ENCODE measurements at places on chromosomes 3 and 15. TPM values are rescaled to one million over a fixed set of nuclear protein-coding genes. Genes with fewer than 3 reads are reported as not detected.

The ATP13A4 gene
- total RNA-seq, result 0.09 TPM

The SLC6A11 gene
- total RNA-seq, result not detected

The ATP13A5 gene
- not detected for total RNA-seq

The CCDC50 gene
- 208 TPM for total RNA-seq

The ASB14 gene
- total RNA-seq, result not detected

The ANKRD63 gene
- 0.09 TPM for total RNA-seq

The OIP5 gene
- total RNA-seq, result 8.3 TPM

The SLC12A1 gene
- total RNA-seq, result not detected

The VIPR1 gene
- 1.8 TPM for total RNA-seq

The GABRR3 gene
- not detected for total RNA-seq

The CATSPER2 gene
- 1.6 TPM for total RNA-seq

The RLBP1 gene
- not detected for total RNA-seq

The PP2D1 gene
- not detected for total RNA-seq

The SERPINI2 gene
- total RNA-seq, result not detected

The P2RY1 gene
- 1.5 TPM for total RNA-seq

The CLDN11 gene
- 277 TPM for total RNA-seq

The RHOV gene
- under 0.01 TPM for total RNA-seq

The STARD5 gene
- 0.36 TPM for total RNA-seq

The FBXL2 gene
- 13.7 TPM for total RNA-seq

The GPR62 gene
- under 0.01 TPM for total RNA-seq

The SLC27A2 gene
- not detected for total RNA-seq

The STAB1 gene
- total RNA-seq, result 278 TPM

The WDR93 gene
- total RNA-seq, result under 0.01 TPM

The GREM1 gene
- 0.09 TPM for total RNA-seq

The PLSCR2 gene
- total RNA-seq, result 0.18 TPM

The AGBL1 gene
- total RNA-seq, result not detected

The NOX5 gene
- under 0.01 TPM for total RNA-seq

The FEZF2 gene
- not detected for total RNA-seq

The GOLGA6L7 gene
- total RNA-seq, result not detected

The PLSCR5 gene
- total RNA-seq, result not detected

The TYRO3 gene
- 8.5 TPM for total RNA-seq

The KLHL6 gene
- total RNA-seq, result 5.9 TPM

The ISLR2 gene
- not detected for total RNA-seq
